Panc1 (cell line): ENCODE measurements at places on chromosomes 7 and 10. TPM values are rescaled to one million over a fixed set of nuclear protein-coding genes. Genes with fewer than 3 reads are reported as not detected.

DNA sequence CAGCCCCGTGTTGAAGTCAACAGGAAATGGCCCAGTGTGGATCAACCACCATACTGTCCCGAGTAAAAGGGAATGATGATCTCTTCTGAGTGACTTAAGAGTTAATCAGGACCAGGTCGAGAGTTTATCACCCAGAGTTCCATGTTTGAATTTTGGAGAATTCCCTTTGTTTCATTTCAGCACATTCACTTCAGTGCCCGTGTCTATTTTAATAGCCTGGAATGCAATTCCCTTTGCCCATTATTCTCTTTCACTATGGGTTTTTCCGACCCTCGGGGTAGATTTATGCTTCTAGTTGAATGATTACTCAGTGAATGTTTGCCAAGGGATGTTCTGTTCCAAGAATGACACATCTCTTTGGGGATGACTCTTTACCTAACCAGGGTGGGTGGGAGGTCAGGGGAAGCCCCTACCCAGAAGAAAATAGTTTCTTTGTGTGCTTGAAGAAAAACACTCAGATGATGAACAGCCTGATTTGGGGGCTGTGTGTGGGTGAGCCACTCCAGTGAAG is 594.9 kb downstream of the INHBA start:
- no peak overlapping the region for H3K4me3 ChIP-seq
- peaks cover 7% of the 10 kb centered on the region for H3K4me1 ChIP-seq
- H3K36me3 ChIP-seq, result no peaks in the 10 kb centered on the region
- DNase-seq, result no peak
- H3K27me3 ChIP-seq, result no peaks in the 10 kb centered on the region

The LEP gene
- total RNA-seq, result not detected

- no peaks in the 10 kb centered on the region for H3K4me1 ChIP-seq
- H3K27me3 ChIP-seq, result no peaks in the 10 kb centered on the region
- H3K27ac ChIP-seq, result no peak overlapping the region
- H3K36me3 ChIP-seq, result no peaks in the 10 kb centered on the region
- H3K4me3 ChIP-seq, result no peak overlapping the region
Measured at GRCh38 chr7:117688126-117688525, 185.1 kb downstream of the CTTNBP2 start.

DNA sequence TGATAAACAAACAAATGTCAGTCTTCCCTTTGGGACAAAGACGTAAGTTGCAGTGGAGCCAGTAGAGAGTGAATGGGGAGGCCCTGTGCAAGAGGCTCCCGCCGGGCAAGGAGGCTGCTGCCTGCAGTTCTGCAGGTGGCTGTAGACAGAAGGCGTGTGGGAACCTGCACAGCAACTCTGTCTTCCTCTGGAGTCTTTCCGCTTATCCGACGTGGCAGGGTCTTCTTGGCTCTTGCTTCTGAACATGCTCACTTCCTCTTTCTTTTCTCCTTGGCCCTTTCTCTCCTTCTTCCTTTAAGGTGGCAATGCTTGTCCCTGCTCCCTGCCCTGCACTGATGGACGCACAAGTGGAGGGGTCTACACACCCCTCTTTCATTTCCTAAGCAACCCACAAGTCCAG is 122.5 kb downstream of the HIPK2 start:
- no peak for DNase-seq
- H3K27me3 ChIP-seq, result no peaks in the 10 kb centered on the region
- H3K4me1 ChIP-seq, result peaks cover 33% of the 10 kb centered on the region
- H3K27ac ChIP-seq, result no peak overlapping the region

The PIP gene
- total RNA-seq, result not detected

DNA sequence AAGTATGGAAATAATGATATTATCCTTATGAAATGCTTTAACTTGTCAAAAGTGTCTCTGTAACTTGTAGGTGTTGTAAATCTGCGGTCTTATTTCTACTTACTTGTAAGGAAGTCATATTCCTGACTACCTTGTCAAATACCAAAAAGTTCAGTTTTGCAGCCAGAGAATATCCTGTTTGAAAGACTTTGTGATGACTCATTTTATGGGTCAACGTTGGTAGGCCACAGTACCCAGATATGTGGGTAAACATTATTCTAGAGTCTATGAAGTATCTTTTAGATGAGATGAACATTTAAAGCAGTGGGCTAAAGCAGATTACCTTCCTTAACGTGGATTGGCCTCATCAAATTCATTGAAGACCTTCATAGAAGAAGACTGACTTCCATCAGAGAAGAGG is 195.3 kb downstream of the PPP1R9A start:
- H3K27ac ChIP-seq, result no peak overlapping the region
- no peaks in the 10 kb centered on the region for H3K36me3 ChIP-seq
- peak; percentile 7 for DNase-seq

The PTCD1 gene
- 15.0 TPM for total RNA-seq

DNA sequence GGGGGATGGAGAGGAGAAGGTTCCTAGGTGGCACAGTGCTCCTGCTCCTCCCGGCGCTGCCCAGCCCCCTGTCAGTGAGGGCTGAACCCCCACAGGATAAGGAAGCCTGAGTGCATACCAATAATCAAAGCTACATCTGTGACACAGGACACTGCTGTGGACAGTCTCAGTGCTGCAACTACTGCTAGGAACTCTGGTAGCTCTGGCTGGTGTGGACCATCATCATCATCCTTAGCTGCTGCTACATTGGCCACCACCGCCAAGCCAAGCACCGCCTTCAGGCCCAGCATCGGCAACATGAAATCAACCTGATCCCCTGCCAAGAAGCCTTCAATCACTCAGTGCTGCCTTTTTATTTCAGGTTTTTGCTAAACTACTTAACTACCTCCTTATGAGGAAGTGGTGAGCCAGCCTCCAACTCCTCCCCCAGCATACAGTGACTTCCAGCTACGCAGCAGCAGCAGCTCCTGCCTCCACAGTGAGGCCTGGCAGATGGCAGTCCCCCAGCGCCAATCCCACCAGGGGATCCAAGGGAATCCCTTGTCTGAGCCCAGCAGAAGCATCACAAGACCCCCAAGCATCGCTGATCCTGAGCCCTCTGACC is 32.1 kb upstream of the SLC26A4 start:
- H3K4me1 ChIP-seq, result no peaks in the 10 kb centered on the region
- H3K27me3 ChIP-seq, result no peaks in the 10 kb centered on the region
- no peaks in the 10 kb centered on the region for H3K36me3 ChIP-seq
- H3K27ac ChIP-seq, result no peak overlapping the region
- DNase-seq, result no peak

The CDHR1 gene
- 0.39 TPM for total RNA-seq

- H3K36me3 ChIP-seq, result no peaks in the 10 kb centered on the region
- H3K4me1 ChIP-seq, result no peaks in the 10 kb centered on the region
- no peak overlapping the region for H3K27ac ChIP-seq
- no peak overlapping the region for H3K4me3 ChIP-seq
- H3K27me3 ChIP-seq, result peaks cover 7% of the 10 kb centered on the region; the same call in 1 of the 2 replicates
Measured at GRCh38 chr7:151999424-152000090, 25.9 kb upstream of the GALNT11 start.

DNA sequence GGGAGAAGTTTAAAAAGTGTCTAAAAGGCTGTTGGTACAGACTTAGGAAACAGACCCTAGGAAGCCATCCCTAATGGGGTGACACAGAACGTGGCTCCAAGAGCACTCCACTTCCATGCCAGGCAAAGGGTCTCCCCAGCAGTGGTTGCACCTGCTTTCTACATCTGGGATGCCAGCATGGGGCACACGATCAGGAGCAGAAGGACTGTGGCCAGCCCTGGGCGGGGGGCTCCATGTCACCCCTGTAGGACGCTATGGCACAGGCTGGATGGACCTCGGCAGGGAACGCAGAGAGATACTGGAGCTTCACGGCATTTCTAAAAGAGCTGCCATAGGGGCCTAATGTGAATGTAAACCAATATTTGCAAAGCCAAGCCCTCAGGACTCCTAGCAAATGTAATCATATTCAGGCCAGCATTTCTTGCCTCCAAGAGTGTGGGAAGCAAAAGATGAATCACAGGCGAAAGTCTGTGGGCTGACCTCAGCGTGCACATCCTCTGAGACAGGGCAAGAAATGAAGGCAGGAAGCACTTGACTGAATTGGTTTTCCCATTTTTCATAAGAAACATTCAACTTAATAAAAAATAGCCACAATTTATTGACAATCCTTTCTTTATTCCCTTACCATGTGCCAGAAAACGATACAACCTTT is 93.9 kb downstream of the ATXN7L1 start:
- no peak for DNase-seq
- H3K4me1 ChIP-seq, result no peaks in the 10 kb centered on the region
- no peaks in the 10 kb centered on the region for H3K36me3 ChIP-seq

DNA sequence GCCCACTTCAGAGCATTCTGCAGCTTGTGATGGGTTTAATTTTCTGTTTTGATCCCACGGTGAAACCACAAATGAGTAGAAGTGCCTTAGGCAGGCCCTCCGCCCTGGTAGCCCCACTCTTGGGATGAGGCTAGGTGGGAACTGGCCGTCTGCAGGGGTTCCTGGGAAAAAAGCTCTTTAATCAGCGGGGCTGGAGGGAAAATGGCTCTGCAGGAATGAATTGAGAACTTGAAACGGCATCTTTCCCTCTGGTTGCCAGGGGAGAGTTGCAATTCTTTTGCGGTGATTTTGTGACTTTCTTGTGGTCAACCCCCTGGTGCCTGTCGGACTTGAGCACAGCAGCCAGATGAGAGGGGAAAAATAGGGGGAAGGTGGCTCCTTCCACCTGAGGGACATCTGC is 32.7 kb downstream of the COL26A1 start:
- peaks cover 13% of the 10 kb centered on the region for H3K4me1 ChIP-seq
- H3K27me3 ChIP-seq, result no peaks in the 10 kb centered on the region
- H3K36me3 ChIP-seq, result no peaks in the 10 kb centered on the region

DNA sequence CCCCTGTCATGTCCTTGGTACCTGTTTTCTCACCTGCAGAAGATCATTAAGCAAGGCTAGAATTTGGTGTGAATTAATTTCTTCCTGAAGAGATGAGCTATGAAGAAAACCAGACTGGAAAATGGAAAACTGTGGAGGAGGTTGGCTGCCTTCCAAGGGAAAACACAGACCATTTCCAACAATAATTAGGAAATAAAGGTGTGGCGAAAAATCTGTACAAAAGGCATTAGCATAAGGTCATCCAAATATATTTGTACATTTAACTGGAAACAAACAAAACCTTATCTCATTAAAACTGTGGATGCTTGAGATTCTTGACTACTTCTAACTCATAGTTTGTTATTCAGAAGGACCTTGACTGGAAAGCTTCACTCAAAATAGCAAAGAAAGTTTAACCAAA is 1.7 kb downstream of the STN1 start:
- H3K4me3 ChIP-seq, result peak overlapping the region; percentile 86
- peaks cover 7% of the 10 kb centered on the region; the same call in 1 of the 2 replicates for H3K36me3 ChIP-seq
- no peak for DNase-seq
- H3K27ac ChIP-seq, result peak overlapping the region; percentile 98
- H3K27me3 ChIP-seq, result no peaks in the 10 kb centered on the region

- no peak for DNase-seq
- peaks cover 43% of the 10 kb centered on the region for H3K4me1 ChIP-seq
- H3K27me3 ChIP-seq, result no peaks in the 10 kb centered on the region
- H3K36me3 ChIP-seq, result no peaks in the 10 kb centered on the region
- H3K4me3 ChIP-seq, result peak overlapping the region; percentile 89
- peak overlapping the region; percentile 86 for H3K27ac ChIP-seq
Measured at GRCh38 chr10:70381471-70382421, 679 bp downstream of the LRRC20 start.

The ANKRD7 gene
- 1.0 TPM for total RNA-seq

DNA sequence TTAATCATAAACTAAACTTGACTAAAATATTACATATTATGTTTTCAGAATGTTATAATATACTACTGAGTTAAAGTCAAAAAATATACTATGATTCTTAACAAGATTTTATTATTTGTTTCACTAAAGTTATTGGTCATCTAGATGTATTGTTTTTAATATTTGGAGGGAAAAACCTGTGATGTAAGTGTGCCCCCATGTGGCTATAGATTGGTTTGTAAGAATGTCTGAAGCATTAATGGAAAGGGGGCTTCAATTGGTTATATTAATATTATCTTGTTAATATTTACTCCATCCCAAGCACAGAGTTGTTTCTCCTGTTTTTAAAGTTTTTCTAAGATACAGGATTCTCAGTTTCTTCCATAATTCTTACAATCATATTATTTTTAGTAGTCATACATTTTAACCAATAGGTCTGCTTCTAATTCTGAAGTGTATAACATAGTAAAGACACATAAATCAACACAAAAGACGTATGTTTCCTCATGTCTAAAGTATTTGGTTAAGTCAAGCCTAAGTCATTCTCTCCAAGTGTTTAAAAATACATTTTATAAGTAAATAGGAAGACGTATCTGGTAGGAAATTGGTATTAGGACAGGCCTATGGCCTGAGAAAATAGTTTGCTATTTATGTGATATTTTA is 58.0 kb downstream of the GNAT3 start:
- H3K27me3 ChIP-seq, result no peaks in the 10 kb centered on the region
- no peaks in the 10 kb centered on the region for H3K36me3 ChIP-seq
- no peaks in the 10 kb centered on the region for H3K4me1 ChIP-seq
- no peak overlapping the region for H3K27ac ChIP-seq
- no peak for DNase-seq
- H3K4me3 ChIP-seq, result no peak overlapping the region
